NCI-H524 (cell line): ENCODE measurements at places on chromosomes 3 and 15.

DNA sequence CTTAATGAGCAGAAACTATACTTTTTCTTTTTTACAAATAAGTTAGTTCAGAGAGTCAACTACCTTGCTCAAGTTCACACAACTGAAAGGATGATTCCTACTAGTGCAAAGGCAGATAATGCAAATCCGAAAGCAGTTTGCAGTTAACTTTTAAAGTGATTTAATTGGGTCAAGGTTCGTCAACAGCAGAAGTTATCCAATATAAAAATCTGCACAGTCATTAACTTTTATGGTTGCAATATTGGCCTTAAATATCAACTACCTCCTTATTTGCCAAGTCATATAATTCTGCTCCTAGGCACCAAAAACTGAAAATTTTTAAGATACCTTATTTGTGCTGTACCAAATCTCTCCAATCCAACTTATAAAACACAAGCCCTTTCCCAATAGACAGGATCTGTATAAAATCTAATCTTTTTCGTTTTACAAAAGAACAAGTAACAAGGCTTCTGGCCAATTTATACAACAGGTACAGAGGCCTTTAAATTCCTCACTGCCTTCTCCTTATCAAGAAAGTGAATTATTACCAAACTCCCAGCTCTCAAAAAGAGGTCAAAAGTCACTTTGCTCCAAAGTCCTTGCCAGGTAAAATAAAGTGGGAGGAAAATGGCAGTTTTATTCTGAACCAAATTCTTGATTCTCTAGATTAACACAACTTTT, 416.6 kb upstream of the NECTIN3 start:
- no peak for DNase-seq

DNA sequence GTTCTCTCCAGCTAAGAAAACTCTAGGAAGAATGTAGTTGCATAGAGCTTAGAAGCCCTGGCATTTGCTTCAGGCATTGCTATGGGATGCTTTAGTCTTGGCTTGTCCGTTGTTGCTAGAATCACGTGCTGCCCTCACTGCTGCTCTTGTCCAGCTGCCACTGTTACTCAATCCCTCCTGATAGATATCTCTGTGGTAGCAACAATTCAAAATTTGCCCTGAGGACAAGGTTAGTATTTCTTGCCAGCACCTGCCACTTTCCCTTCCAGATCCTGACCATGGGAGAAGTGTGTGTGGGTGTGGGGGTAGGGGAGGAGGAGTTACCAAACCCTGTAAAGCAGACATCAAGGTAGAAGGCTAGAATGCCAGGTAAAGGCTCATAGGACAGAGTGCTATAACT, 113.8 kb downstream of the PPM1L start:
- peak; percentile 94 for DNase-seq

GRCh38 chr3:73101881-73102280, 40.4 kb downstream of the EBLN2 start:
- DNase-seq, result no peak

DNA sequence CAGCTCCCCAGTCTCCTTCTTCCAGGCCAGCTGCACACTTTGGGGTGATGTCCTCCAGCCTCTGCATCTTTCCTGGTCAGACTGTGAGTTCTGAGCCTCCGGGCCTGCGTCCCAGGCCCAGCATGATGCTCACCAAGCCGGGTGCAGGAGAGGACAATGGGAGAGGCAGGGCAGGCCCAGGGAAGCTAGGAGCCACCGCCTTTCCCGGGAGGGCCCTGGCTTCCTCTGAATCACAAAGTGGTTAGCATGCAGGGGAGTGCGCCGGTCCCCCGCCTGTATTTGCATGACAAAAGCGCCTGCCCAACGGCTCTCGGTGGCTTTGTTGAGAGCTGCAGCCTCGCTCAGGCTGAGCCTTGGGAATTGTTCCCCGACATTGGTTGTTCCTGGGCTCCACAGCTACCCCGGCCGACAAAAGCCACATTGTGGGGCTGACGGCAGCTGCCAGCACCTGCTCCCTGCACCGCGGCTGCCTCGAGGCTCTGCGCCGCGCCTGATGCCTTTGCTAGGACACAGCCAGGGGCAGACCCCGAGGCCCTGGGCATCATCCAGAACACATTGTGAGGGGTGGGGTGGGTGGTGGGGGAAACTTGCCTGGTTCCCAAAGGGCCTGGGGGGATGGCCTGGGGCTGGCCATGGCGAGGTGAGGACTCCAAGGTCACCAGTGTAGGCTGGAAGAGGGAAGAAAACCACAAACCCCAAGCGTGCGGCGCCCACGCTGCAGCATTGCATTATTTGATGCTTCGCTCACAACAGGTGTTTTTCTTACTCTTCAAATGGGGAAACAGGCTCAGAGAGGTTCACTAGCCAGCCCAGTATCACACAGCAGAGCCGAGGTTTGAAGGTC, 20.0 kb upstream of the KLF13 start:
- DNase-seq, result no peak

GRCh38 chr15:95887666-95888390, 442.7 kb upstream of the NR2F2 start:
- DNase-seq, result peak; percentile 88

GRCh38 chr15:87609474-87609873, 647.1 kb downstream of the NTRK3 start:
- no peak for DNase-seq

- DNase-seq, result no peak
Observed at GRCh38 chr3:82376883-82377282, 615.4 kb upstream of the GBE1 start.

DNA sequence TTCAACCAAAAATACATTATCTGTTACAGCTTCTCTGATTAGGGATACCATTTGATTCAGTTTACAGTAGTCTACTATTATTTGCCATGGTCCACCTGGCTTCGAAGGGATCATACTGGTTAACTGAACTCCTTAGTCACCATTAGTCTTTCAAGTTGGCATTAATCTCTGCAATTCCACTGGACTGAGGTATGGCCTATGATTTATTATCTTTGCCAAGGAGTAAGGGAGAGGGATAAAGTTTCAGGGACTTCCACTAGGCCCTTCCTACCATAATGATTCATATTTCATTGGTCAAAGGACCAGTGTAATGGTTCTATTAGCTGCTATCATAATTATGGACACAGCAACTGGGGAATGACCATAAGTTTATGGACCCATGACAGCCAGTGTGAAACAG, 7.3 kb upstream of the CMSS1 start:
- DNase-seq, result no peak

DNA sequence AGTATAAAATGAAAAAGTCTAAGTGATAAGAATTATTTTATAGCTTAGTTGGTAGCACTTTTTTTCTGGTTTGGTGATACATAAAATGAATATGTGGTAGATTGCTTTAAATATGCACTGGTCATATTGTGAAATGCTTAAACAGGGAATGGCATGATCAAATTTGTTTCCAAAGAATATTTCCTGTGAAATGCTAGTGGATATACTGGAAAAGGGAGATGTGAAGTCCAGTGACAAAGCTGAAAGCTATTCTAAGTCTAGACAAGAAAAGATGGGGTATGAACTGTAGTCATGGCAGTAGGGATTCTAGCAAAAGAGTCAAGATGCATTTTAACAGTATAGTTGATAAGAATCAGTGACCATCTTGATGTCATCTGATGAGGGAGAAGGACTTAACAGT, 98.9 kb upstream of the MME start:
- no peak for DNase-seq
